Hematopoietic multipotent progenitor cell treated with erythropoietin and hydrocortisone succinate and interleukin-3 and kit ligand, for 4 days (in vitro differentiated cells): ENCODE measurements at places on chromosomes 1 and 21.

GRCh38 chr1:53359225-53359933 is 31.5 kb upstream of the LRP8 start:
- DNase-seq, result no peak

- DNase-seq, result no peak
Measured at GRCh38 chr1:18751425-18751824, 108.0 kb downstream of the TAS1R2 start.

DNA sequence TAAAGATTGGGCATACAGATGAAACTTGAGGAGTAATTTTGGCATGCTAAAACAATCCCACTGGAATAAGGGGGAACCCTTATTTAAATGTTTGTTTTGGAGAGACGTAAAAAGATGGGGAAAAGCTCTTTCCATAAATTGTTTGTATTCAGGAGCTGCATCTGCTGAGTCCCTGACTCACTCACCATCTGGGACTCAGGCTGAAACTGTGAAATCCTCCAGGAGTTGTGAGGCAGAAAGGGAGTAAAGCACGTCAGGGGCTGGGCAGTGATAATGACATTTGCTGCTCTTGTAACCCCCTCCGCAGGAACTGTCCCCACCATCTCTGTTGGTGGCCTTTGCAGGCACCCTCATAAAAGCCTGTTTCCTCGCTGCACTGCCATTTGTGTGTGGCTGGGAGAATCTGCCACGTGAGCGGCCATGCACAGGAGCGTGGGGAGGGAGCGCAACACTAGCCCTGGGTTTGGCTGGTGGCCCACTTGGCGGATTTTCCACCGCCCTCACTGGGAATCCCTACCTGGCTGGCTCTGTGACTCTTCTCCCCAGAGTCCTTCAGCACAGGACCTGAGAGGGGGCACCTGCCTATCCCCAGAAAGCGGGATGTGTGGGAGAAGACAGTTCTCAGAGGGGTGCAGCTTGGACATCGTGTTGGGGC is 45.3 kb downstream of the ZSCAN20 start:
- DNase-seq, result no peak

- peak; percentile 47 for DNase-seq
Measured at GRCh38 chr1:31828341-31828740, 12.5 kb upstream of the SPOCD1 start.

DNA sequence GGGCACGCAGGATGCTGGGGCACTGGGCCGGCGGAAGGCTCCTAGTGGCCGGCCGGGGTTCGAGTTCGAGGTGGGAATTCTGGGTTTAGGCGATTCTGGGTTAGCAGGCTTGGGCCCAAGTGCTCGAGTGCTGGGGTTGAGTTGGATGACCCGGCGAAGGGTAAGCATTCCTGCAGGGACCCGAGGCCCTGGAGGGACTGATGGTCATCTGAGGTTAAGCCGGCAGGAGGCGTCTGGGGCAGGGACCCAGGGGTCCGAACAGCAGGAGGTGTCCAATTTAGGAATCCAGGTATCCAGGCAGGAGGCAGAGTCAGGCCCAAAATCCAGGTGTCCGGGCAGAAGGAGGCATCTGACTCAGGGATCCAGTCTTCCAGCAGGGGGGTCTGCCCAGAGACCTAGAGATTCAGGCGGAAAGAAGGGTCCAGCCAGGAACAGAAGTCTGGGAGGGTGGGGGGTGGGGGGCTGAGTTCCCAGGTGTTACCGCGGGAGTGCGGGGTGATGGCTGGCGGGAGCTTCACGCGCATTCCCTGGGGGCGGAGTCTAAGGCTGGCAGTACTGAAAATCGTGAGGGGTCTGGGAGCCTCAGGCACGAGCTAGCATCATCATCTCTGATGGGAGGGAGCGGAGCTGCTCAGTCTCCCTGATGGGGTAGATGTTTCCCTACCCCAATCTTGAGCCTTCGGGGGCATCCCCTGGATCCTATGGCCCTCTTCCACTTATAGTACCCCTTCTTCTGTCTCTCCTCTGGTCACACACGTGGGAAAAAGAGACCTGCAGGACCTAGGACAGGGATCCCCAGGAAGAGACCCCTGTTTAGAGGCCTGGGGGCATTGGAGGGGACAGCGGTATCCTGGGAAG is 585 bp downstream of the GPR3 start:
- no peak for DNase-seq

DNA sequence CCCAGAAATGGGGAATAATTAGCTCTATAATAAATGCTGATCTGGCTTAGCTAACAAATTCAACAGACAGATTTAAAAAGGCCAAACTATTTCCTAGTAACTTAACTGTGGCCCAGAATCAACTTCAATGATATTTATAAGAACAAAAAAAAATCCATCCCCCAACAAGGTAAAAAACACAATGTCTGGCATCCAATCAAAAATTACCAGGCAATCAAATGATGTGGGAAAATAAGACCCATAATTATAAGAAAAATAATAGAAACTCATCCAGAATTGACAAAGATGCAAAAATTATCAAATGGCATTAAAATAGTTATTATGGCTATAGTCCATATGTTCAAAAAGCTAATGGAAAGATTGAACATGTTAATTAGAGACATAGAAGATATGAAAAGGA is 42.4 kb upstream of the CDC14A start:
- no peak for DNase-seq

GRCh38 chr1:203504400-203505250 is 10.7 kb downstream of the OPTC start:
- DNase-seq, result peak; percentile 86

GRCh38 chr1:244280201-244280600 is 171.5 kb downstream of the ADSS2 start:
- no peak for DNase-seq

- peak; percentile 86 for DNase-seq
Measured at GRCh38 chr1:206544562-206545257, 37.4 kb downstream of the RASSF5 start.

DNA sequence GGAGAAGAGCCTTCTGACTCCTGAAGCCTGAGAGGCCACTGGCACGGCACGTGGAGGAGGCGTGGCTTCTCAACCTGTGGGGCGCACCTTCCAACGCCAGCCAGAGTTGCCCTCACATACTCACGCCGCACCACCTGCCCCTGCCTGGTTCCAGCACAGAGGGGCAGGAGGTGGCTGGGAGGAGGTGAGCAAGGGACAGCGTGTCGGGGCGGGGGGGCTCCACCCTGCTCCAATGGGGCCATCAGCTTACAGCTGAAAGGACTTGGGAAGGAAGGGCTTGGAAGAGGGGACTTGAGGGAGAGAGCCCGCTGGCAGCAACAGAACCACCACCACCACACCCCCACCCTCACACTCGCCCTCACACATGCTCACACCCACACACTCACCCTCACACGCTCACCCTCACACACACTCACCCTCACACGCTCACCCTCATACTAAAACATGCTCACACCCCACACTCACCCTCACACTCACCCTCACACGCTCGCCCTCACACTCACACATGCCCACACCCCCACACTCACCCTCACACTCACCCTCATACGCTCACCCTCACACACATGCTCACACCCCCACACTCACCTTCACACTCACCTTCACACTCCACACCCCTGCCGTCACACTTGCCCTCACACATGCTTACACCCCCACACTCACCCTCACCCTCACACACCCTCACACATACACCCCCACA is 41.6 kb upstream of the EDN2 start:
- no peak for DNase-seq

GRCh38 chr1:172679000-172679772 is 20.3 kb downstream of the FASLG start:
- DNase-seq, result peak; percentile 41

GRCh38 chr1:175784831-175785230 is 41.4 kb upstream of the TNR start:
- no peak for DNase-seq

DNA sequence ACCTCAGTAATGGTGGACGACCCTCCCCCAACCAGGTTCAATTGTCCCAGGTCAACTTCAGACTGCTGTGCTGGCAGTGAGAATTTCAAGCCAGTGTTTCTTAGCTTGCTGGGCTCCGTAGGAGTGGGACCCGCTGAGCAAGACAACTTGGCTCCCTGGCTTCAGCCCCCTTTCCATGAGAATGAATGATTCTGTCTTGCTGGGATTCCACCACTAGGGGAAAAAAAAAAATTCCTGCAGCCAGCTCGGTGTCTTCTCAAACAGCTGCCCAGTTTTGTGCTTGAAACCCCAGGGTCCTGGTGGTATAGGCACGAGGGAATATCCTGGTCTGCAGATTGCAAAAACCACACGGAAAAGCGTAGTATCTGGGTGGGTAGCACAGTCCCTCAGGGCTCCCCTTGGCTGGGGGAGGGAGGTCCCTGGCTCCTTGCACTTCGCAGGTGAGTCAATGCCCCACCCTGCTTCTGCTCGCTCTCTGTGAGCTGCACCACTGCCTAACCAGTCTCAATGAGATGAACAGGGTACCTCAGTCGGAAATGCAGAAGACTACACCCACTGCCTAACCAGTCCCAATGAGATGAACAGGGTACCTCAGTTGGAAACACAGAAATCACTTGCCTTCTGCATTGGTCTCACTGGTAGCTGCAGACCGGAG is 41.5 kb downstream of the GBP6 start:
- DNase-seq, result no peak

DNA sequence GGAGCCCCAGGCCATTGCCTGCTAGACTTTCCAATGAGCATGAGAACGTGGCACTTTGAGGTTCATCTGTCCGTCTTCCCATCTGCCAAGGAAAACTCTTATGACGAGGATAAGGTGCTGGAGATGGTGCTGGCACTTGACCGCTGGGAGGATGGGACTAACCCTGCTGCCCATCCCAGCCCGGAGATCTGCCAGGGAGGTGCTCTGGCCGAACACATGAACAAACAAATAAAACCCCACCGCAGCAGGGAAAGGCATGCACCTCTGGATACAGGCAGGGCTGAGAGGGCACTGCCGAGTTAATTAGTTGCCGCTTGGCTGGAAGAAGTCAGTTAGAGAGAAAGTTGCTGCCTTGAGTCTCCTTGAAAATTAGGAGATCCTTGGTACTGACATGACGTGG is 308.4 kb downstream of the AJAP1 start:
- DNase-seq, result no peak

DNA sequence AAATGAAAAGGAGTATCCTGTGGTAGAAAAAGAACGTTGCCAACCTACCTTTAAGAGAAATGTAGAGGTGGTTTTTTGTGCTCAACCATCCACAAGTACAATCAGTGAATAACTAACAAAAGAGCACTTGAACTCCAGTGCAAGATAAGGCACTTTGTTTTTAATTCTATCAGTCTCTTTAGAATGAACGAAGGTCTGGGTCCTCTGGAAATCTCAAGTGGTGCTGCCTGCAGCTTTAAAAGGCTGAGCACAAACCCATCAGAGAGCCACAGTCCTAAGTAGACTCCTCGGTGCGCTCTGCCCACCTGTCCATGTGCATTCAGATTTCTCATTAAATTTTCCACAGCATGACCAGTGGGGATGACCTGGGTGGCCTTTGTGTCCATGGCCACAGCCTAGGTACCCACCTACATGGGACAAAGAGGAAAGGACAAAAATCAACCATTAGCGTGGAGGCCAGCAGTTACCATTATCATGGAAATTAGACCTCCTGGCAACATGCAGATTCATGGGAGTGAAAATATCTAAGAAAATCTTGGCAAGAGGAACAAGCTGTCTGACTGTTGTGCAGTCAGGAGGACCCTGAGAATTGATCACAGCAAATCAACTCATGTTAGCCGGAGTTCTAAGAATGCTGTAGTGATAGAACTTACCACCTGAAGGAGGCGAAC is 9.4 kb downstream of the TRIM45 start:
- no peak for DNase-seq
